ENCODE measurements at places on chromosomes 2 and 18.

DNA sequence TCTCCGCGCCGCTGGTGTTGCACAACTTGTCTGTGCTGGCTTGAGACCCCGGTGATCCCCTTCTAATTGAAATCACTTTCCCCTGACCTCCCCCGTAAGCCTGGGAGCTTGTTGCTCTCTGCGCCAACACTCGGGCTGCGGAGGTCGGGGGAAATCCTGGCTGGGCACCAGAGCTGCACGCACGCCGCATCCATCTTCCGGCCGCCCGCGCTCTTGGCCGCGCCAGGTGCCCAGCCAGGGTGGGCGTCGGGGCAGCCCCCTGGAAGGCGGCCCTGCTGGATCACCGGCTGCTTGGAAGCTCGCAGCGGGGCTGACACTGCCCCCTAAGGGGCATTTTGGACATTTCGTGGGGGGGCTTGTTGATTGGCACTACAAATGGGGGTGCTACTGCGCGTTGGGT is 280.3 kb upstream of the SKOR2 start:
- no peak for DNase-seq

DNA sequence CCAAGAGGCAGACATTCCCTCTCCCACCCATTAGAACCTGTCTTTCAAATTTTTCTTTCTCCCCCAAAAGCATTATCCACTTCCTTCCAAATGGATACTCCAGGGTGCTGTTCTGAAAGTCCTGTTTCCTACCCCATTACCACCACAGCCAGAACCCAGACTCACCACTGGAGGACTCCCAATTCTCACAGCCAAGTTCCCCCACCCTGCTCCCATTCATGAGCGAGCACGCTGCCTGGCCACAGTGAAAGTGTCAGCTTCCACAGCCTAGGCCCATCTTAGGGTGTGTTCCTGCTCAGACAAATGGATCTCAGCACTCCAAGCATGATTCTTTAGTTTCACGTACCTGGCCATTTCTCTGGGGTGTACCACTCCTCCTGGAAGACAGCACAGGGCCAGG is 3.8 kb upstream of the ANKRD53 start:
- DNase-seq, result no peak

DNA sequence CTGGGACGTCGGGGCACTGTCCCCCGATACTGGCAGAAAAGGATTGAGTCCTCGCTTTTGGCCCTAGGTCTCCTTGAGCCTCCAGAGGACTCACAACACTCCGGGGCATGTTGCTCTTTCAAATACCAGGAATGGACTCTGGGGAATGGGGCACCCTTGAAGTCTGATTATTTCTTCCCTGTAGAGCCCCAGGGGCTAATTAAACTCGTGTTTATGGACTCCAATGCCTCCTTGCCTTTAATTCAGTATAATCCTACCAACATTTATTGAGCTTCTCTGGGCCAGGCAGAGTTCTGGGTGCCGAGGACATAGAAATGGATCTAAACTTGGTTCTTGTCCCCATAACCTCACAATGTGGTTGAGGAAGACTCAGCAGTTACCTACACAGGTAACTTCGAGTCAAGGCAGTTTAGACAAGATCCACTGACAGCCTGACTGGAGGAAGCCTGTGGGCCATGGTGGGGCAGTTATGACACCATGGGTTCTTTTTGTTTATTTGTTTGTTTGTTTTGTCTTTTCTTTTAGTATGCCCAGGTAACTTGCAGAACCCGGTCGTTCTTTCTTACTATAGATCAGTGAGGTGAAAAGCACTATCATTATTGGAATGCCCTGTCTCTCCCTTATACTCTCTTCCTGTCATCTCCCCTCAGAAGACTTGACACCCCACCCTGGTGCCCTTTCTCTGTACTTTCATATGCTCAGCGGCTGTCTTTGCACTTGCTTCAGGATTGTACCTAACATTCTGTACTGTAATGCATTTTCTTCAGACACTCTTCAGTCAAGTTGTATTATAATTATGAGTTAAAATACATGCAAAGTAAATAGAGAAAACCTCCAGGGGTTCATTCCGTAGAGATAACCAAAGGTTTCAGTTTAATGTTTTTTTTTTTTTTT is 3.2 kb downstream of the CFLAR start:
- peak; percentile 38 for DNase-seq

DNA sequence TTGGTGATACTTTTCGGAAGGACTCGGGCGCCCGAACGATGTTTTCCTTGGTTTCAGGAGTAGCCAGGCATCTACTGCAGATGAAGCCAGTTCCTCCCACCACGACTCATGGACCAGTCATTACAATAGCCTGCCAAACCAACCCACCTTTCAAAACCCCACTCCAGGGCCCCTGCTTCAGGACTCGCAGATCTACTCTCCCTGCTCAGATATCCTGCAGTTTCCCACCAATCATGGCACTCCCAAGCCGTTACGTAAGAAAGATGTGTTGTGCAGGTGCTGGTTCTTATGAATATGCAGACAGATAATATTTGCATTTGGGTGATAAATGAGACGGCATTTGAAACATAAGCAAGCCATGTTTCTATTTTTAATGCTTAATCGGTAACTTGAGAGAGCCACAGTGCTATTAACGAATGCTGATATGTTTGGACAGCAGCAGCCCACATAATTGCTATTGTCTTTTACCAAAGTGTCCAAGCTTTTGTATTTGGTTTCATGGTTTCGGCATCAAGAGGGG is 3.5 kb upstream of the CYS1 start:
- no peak for DNase-seq

DNA sequence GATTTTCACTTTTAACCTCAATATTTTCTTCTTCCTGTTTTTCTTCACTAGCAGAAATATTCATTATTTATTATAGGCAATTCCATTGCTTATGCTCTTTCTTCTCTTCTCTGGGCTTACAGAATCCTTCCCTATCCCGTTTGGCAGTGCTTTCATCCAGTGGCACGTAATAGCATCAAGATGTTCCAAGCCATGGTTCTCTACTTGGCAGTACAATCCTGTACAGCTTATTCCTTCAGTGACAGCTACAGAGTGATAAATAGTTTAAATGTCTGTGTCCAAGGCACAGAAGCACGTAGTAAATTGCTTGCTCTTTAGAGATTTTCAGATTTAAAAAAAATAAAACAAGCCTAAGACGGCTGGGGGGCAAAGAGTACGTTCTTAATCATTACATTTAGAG is 1964.3 kb downstream of the SUCLG1 start:
- DNase-seq, result no peak

DNA sequence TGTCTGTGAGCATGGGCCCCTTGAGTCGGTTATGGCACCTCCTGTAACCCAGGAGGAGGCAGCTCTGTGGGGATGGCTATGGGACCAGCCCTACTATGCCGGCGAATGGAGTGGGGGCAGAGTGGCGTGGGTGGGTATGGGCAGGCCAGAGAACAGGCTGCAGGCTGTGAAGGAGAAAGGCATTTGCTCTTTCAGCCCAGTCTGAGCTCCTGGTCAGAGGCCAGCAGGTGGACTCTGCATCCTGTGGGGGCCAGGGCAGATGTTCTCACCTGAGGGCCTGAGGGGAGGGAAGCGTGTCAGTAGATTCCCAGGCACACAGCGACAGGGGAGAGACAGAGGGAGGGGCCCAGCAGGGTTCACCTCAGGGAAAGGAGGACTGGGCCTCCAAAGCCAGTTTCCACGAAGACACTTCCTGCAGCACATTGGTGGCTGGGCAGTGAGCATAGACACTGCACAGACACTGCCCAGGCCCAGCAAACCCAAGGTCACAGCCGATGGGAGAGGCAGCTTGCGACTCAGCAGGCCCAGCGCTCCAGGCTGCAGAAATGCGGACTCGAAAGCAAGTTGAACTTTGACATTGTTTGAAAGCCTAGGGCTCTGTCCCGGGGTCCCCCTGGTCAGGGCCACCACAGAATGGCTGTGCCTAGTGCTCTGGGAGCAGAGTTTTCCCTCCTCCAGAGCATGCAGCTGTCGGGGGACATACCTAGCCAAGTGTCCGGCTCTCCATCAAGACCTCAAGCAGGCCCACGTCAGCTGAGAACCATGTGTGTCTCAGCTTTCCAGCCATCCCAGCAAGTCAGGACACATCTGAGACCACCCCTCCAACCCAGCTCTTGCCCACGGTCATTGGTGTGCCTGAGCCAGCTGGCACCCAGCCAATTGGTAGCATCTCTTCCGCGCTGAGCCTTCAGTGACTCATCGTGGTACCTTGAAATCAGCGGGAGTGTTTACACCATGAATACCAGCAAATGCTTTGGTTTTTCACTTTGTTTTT is 53.8 kb downstream of the TGOLN2 start:
- DNase-seq, result no peak

- no peak for DNase-seq
These were observed 23.2 kb upstream of the KDM3A start for GRCh38 chr2:86417961-86418360.

DNA sequence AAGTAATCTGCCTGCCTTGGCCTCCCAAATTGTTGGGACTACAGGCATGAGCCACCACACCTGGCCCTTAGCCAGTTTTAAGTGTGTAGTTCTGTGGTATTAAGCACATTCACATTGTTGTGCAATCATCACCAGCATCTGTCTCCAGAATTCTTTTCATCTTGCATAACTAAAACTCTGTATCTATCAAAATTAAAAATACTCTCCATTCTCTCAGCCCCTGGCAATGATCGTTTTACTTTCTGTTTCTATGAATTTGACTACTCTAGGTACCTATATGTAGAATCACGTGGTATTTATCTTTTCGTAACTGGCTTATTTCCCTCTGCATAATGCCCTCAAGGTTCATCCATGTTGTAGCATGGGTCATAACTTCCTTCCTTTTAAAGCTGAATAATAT is 45.5 kb upstream of the CAVIN2 start:
- no peak for DNase-seq

DNA sequence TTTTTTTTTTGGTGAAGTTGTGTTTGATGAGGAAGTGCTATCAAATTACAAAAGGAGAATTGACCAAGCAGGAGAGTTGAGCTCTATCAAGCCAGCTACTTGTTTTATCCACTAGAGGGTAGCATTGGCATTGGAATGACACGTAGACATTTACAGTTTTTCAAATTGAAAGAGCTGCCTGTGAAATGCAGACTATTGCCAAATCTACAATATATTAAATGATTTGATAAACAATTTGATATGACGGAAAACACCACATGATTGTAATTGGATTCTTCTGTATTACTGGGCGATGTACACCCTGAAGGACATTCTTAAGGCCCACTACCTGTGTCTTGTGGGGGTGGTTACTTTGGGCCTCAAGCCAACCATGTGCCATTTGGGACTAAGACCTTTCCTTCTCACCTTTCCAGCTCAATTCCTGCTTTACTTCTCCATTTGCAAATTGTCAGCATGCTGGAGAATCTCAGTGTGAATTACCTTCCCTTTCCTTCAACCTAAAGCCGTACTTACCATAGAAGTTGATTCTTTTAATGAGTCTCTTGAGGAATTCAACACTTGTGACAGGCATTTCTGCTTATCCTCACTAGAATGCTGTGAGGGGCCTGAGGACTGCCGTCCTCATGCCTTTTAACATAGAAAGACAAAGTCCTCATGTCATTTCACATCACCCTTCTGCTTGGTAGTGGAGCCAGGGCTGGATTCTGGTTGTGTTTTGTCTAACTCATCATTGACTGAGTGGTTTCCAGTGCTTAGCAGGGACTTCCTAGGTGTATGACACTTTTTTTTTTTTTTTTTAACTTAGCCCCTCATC is 134.8 kb upstream of the THUMPD2 start:
- no peak for DNase-seq

- DNase-seq, result no peak
These were observed 618.8 kb upstream of the NRXN1 start for GRCh38 chr2:51650769-51651168.

DNA sequence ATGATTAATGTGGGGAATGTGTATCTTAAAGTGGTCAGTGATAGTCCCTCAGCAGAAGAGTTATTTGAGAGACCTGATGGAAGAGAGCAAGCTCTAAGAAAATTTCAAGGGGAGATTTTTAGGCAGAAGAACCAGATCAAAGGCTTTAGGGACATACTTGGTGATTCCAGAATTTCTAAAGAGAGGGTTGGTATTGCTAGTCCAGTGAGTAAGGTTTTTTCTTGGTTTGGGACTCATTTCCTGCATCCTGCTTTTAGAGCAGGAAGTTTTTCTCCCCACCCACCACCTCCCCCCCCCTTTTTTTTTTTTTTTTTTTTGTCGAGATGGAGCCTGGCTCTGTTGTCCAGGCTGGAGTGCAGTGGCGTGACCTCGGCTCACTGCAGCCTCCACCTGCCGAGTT is 42.7 kb upstream of the DYSF start:
- DNase-seq, result no peak

- DNase-seq, result no peak
These were observed 39.4 kb downstream of the MAP2 start for GRCh38 chr2:209463226-209463625.

DNA sequence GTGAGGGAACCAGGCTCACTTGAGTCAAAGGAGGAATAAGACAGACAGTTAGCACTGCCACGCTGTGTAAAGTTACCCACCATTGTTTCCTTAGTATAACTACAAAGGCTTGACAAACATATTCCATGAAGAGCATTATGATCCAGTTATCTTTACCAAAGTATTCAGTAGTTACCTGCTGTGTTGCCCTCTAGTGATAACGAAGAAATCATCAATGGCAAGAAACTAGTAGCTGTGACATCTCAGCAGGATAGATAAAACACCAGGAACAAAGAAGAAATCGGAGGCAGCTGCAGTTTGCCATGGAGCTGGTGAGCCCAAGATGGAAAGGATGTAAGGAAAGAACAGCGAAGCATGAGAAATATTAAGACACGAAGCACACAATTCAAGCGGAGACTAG is 215.3 kb upstream of the FSHR start:
- no peak for DNase-seq

DNA sequence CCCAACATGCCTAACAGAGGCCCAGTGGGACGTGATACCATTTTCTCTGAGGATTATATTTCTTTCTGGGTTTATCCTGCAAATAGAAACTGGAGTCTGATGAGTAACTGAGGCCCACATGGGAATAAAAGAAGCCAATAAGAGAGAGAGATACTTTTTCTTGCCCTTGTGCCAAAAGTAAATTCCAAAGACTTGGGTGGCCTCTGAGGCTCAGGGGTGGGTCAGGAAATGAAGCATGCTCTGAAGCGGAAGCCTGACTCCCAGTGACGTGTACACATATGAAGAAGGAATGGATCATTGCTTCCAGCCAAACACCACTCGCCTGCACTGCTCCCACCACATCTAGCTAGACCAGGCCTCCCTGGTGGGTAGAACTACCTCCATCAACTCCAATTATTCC is 273.6 kb upstream of the NCKAP5 start:
- DNase-seq, result no peak

DNA sequence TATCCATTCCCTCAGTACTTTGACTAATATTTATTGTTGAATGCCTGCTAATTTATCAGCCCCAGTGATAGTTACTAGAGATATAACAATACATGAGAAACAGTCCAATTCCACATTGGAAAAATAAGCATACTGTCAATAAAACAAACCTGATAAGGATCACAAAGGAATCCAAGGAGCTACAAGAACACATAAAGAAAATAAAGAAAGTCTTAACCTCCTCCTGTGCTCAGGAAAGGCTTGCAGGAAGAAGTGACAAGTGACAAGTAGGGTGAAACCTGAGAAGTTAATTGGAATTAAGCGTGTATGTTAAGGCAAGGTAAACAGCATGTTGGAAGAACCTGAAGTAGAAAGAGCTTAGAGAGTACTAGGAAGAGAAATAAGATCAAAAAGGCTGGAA is 20.3 kb upstream of the ASNSD1 start:
- no peak for DNase-seq

Data from effector memory CD8-positive, alpha-beta T cell (primary cell).